Thyroid gland (tissue), 4 donors: ENCODE measurements at places on chromosomes 16 and 17. TPM values are rescaled to one million over a fixed set of nuclear protein-coding genes. Genes with fewer than 3 reads are reported as not detected.

- no peak for DNase-seq
- H3K27me3 ChIP-seq = no peaks in the 10 kb centered on the region
- no peak overlapping the region for H3K4me3 ChIP-seq
- no peak overlapping the region for H3K27ac ChIP-seq
These were observed 328.0 kb upstream of the XYLT1 start for GRCh38 chr16:17798716-17799115.

GRCh38 chr17:64531955-64532371, 25.2 kb downstream of the CEP95 start:
- H3K4me1 ChIP-seq = no peaks in the 10 kb centered on the region
- H3K27me3 ChIP-seq = no peaks in the 10 kb centered on the region
- no peak overlapping the region for H3K4me3 ChIP-seq
- H3K27ac ChIP-seq = no peak overlapping the region
- DNase-seq = no peak

GRCh38 chr16:50244140-50244503, 22.2 kb upstream of the ADCY7 start:
- no peaks in the 10 kb centered on the region for H3K36me3 ChIP-seq
- H3K27ac ChIP-seq = no peak overlapping the region
- peaks cover 8% of the 10 kb centered on the region for H3K4me1 ChIP-seq
- H3K27me3 ChIP-seq = no peaks in the 10 kb centered on the region

DNA sequence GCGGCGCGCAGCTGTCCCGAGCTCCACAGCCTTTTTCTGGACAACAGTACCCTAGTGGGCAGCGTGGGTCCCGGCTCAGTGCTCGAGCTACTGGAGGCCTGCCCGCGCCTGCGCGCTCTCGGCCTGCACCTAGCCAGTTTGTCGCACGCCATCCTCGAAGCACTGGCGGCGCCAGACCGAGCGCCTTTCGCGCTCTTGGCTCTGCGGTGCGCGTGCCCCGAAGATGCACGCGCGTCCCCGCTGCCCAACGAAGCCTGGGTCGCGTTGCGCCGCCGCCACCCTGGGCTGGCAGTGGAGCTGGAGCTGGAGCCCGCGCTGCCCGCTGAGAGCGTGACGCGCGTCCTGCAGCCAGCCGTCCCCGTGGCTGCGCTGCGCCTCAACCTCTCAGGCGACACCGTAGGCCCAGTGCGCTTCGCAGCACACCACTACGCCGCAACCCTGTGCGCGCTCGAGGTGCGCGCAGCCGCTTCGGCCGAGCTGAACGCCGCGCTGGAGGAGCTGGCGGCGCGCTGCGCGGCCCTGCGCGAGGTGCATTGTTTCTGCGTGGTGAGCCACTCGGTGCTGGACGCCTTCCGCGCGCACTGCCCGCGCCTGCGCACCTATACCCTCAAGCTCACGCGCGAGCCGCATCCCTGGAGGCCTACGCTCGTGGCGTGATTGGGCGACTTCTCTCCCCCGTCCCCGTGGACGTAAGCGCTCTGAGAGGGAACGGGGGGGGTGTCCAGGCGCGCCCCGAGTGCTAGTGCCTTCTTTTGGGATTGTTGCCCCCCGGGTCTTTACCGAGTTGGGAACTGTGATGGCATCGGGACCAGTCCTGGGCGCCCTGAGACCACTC, 1.2 kb upstream of the HSF4 start:
- H3K27me3 ChIP-seq = no peaks in the 10 kb centered on the region
- no peak overlapping the region for H3K4me3 ChIP-seq
- peak overlapping the region; percentile 80 for H3K27ac ChIP-seq
- peaks cover 51% of the 10 kb centered on the region for H3K4me1 ChIP-seq
- DNase-seq = peak; percentile 85
- no peaks in the 10 kb centered on the region for H3K36me3 ChIP-seq

- peak; percentile 27 for DNase-seq
- no peaks in the 10 kb centered on the region for H3K27me3 ChIP-seq
- no peak overlapping the region for H3K4me3 ChIP-seq
These were observed 18.9 kb downstream of the KPNA2 start for GRCh38 chr17:68054296-68054900.

GRCh38 chr17:59328601-59329000, 2.9 kb upstream of the YPEL2 start:
- H3K4me1 ChIP-seq = peaks cover 24% of the 10 kb centered on the region
- H3K4me3 ChIP-seq = no peak overlapping the region
- H3K27ac ChIP-seq = peak overlapping the region; percentile 96
- DNase-seq = no peak
- H3K36me3 ChIP-seq = no peaks in the 10 kb centered on the region

- no peak overlapping the region for H3K4me3 ChIP-seq
- H3K27ac ChIP-seq = no peak overlapping the region
- no peak for DNase-seq
- H3K4me1 ChIP-seq = peaks cover 11% of the 10 kb centered on the region
- no peaks in the 10 kb centered on the region for H3K27me3 ChIP-seq
These were observed 1.1 kb upstream of the ALOX12 start for GRCh38 chr17:6994666-6995256.

- no peaks in the 10 kb centered on the region for H3K36me3 ChIP-seq
- H3K27ac ChIP-seq = peak overlapping the region; percentile 86
- H3K4me1 ChIP-seq = peaks cover 46% of the 10 kb centered on the region
- H3K4me3 ChIP-seq = peak overlapping the region; percentile 15
- no peaks in the 10 kb centered on the region for H3K27me3 ChIP-seq
These were observed 7.3 kb downstream of the ARHGAP27 start for GRCh38 chr17:45425125-45425983.

DNA sequence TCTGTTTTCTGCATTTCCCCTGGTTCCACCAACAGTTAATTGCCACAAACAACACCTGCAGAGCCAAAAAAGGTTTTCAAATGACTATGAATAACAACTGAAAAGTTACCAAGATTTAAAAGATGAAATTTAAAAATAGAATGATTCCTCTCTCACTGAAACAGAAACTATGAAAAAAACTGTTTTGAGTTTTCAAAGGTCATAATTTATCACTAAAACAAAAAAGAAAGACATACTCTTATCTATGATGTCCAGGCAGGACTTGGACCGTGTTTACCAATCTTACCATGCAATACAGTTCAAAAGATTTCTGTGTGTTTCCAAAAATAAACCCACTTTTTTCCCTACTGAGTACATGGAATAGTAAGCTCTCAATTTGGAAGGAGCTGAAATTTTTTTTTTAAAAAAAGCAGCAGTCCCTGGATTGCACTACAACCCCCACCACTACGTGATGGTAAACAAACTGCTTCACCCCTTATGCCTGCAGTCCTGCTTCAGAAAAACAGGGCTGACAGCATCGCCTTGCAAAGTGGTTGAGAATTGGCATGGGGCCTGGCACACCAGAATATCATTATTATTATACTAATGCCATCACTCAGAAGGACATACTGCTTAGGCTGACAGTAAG, 8.5 kb downstream of the TXNDC11 start:
- no peak overlapping the region for H3K4me3 ChIP-seq
- peak overlapping the region; percentile 68 for H3K27ac ChIP-seq
- H3K36me3 ChIP-seq = peaks cover 24% of the 10 kb centered on the region
- H3K4me1 ChIP-seq = peaks cover 37% of the 10 kb centered on the region

- H3K36me3 ChIP-seq = no peaks in the 10 kb centered on the region
- no peak for DNase-seq
- H3K4me1 ChIP-seq = no peaks in the 10 kb centered on the region
- H3K27ac ChIP-seq = no peak overlapping the region
- no peaks in the 10 kb centered on the region for H3K27me3 ChIP-seq
These were observed 115.9 kb downstream of the LITAF start for GRCh38 chr16:11470676-11471415.

DNA sequence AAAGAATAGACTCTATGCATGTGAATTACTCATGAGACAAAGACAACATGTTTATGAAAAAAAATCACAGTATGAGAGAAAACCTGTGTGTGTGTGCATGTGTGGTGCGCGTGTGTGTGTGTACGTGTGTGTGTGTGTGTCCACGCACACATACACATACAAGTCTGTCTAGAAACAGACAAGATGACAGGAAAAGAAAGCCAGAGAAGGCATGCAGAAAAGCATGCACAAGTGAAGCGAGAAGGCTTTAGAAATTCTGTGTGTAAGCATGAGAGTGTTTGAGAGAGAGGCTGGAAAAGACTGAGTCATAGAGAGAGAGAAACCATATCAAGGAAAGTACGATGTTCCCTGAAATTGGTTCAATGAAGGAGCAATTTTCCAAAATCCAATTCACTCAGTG, 566.4 kb upstream of the C16orf82 start:
- no peak overlapping the region for H3K27ac ChIP-seq
- H3K27me3 ChIP-seq = no peaks in the 10 kb centered on the region

GRCh38 chr17:43758497-43759174, at the start of gene SOST:
Gene SOST (minus strand): TSS chr17:43758791. CDS start chr17:43758741, 50 bp downstream.
- H3K4me1 ChIP-seq = peaks cover 10% of the 10 kb centered on the region
- H3K36me3 ChIP-seq = no peaks in the 10 kb centered on the region
- DNase-seq = no peak
- no peak within 1 kb of the TSS for H3K4me3 ChIP-seq
- H3K27ac ChIP-seq = no peak within 1 kb of the TSS

DNA sequence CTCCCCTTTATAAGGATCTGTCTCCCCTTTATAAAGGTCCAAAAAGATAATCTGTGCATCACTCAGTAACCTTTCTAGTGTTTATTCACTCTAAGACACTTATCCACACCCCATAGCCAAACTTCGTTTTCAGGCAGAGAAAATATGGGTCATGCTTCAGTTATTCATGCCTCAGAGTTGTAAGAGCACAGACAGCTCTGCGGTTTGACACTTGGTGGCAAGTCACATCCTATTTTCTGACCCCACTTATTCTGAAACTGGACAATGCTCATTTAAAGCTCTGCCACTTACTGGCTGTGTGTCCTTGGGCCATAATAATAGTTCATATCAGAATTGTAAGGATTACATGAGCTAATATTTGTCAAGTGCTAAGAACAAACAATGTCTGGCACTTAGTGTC, 2.0 kb upstream of the KRTAP2-1 start:
- no peaks in the 10 kb centered on the region for H3K4me1 ChIP-seq
- no peak for DNase-seq
- no peak overlapping the region for H3K27ac ChIP-seq
- no peak overlapping the region for H3K4me3 ChIP-seq

DNA sequence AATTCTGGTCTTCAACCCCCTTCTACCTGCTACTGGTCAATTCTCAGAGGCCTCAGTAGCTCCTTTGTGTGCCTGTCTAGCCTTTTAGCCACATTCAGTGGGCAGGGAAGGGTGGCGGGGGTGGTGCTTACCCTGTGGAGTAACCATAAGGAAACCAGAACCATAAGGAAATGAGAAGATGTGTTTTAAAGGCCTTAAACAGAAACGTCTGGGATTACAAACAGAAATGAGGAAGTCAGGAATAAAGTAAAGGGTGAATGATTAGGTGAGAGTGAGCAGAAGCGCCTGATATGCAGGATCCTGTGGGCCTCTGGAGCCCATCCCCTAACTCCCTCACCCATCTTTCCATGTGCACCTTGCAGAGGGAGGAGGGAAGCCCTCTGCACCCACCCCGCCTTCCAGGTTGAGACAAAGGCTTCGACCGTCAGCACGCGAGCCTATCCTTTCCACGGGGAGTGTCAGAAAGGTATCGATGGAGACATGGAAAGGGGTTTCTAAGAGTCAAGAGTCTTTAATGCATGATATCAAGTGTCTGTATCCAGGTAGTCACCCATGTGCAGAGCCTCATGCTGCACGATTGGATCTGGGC, 20.4 kb downstream of the KIAA0513 start:
- no peak overlapping the region for H3K4me3 ChIP-seq
- H3K27me3 ChIP-seq = no peaks in the 10 kb centered on the region
- DNase-seq = no peak
- no peak overlapping the region for H3K27ac ChIP-seq
- no peaks in the 10 kb centered on the region for H3K36me3 ChIP-seq

DNA sequence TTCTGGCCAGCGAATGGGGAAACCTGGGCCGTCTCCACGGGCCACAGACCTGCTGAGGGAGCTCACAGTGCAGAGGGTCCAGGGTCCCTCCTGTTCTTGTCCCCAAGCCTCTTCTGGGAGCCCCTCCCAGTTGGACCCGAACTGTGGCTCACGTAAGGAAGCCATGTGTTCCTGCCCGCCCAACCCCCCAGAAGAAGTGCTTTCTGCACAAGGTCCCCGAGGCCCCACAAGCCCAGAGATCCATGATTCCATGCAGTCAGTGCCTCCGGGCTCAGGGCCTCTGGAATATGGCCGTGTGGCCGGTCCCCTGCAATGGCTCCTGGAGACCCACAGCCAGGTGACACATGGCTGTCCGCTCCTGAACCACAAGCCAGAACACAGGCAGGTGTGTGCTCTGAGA, 272.4 kb downstream of the C16orf95 start:
- H3K4me3 ChIP-seq = no peak overlapping the region
- H3K27me3 ChIP-seq = no peaks in the 10 kb centered on the region
- no peak overlapping the region for H3K27ac ChIP-seq
- no peaks in the 10 kb centered on the region for H3K36me3 ChIP-seq
- no peak for DNase-seq
- H3K4me1 ChIP-seq = no peaks in the 10 kb centered on the region

- no peak overlapping the region for H3K4me3 ChIP-seq
- no peaks in the 10 kb centered on the region for H3K36me3 ChIP-seq
- no peaks in the 10 kb centered on the region for H3K27me3 ChIP-seq
- H3K4me1 ChIP-seq = no peaks in the 10 kb centered on the region
- DNase-seq = no peak
- H3K27ac ChIP-seq = no peak overlapping the region
These were observed 66.5 kb downstream of the MRM1 start for GRCh38 chr17:36667922-36668321.

DNA sequence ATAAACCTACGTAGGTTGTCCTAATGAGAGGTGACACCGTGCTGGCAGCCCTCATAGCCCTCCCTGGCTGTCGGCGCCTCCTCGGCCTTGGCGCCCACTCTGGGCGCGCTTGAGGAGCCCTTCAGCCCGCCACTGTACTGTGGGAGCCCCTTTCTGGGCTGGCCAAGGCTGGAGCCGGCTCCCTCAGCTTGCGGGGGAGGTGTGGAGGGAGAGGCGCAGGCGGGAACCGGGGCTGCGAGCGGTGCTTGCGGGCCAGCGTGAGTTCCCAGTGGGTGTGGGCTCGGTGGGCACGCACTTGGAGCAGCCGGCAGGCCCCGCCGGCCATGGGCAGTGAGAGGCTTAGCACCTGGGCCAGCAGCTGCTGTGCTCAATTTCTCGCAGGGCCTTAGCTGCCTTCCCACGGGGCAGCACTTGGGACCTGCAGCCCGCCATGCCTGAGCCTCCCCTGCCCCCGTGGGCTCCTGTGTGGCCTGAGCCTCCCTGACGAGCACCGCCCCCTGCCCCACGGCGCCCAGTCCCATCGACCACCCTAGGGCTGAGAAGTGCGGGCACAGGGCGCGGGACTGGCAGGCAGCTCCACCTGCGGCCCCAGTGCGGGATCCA, 40.1 kb upstream of the AMZ2 start:
- H3K27me3 ChIP-seq = no peaks in the 10 kb centered on the region
- no peak overlapping the region for H3K27ac ChIP-seq
- no peak for DNase-seq
- peaks cover 6% of the 10 kb centered on the region for H3K4me1 ChIP-seq
- H3K36me3 ChIP-seq = no peaks in the 10 kb centered on the region
- no peak overlapping the region for H3K4me3 ChIP-seq

MYH13 gene
- total RNA-seq = not detected

CDH1 gene
- 271 TPM for total RNA-seq

ALOX12 gene
- not detected for total RNA-seq

NDEL1 gene
- total RNA-seq = 77.7 TPM

KCNJ18 gene
- total RNA-seq = not detected

ALOX12B gene
- not detected for total RNA-seq
